ENCODE measurements at places on chromosomes 2 and 18.

DNA sequence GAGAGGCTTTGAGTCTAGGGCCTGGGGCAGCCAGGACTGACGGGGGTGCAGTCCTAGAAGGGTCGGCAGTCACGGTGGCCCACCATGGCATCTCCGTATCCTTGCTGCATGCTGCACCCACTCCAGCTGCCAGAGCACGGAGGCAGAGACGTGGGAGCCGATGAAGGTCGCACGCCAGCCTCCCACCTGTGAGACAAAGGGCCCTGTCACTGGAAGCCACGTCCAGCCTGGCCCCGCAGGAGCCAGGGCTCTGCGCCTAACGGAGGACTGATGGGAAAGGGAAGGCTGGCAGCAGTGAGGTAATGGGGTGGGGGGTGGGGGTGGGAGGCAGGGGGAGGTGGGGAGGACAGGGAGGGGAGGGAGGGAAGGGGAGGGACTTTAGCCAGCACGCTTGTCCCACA, 21.9 kb downstream of the ITM2C start:
- no peak for DNase-seq

- DNase-seq: no peak
These were observed 25.1 kb upstream of the KLHL29 start for GRCh38 chr2:23359631-23360567.

DNA sequence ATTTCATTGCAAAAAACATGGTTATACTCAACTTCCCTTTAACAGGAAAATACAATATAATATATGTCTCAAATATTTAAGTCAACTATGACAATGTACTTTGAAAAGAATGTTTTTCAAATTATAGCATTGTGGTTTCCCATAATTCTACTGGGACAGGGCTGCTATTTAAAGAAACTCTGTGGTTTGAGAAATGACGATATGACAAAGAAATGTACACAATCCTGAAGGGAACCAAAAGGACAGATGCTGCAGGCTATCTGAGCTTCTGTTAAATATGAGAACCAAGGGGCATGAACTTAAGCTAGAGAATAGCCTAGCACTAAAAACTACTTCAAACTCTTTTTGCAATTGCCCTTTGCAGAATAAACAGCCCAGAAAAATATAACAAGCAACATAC, 415.9 kb downstream of the GRB14 start:
- no peak for DNase-seq

DNA sequence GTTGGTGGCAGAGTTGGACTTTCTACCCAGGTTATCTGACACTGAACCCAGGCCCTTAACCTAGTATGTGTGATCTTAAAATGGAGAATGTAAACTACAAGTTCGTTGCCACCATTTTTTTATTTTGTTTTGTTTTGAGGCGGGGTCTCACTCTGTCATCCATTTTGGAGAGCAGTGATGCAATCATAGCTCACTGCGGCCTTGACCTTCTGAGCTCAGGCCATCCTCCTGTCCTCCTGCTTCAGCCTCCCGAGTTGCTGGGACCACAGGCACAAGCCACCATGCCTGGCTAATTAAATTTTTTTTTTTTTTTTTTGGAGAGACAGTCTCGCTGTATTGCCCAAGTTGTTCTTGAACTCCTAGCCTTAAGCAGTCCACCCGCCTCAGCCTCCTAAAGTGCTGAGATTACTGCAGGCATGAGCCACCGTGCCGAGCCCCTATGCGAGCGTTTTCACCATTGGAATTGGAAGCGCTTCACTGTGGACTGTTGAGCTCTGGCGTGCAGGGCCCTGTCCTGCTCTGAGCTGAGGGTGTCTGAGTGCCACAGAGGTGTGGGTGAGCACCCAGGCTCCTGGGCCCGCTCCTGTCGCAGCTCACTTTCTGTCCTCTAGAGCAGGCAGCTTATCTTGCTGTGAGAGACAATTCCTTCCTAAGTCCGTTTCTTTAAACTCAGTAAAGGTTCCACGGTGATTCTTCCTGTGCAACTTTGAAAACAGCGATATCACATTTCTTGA, 186.9 kb downstream of the LDLRAD4 start:
- no peak for DNase-seq

DNA sequence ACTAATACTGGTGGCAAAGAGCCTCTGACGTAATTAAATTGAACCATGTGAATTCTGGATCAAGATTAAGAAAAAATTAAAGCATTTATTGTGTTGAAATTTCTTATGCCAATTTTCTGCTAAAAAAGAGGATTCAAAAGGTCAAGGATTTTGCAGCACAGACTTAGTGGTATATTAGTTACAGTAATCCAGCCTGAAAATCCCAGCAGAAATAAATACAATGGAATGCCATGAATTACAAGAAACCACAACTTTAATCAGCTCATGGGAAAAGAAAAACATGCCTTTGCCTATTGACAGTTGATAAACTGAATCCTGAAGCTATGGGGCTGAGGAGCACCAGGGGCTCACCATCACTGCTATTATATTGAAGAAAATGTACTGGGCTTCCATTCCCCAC, 114.8 kb upstream of the SATB2 start:
- no peak for DNase-seq

- DNase-seq: no peak
These were observed 51.7 kb upstream of the OTX1 start for GRCh38 chr2:62998949-62999348.

GRCh38 chr2:12539776-12540562, 176.8 kb upstream of the TRIB2 start:
- no peak for DNase-seq

- no peak for DNase-seq
These were observed 47.7 kb upstream of the GBX2 start for GRCh38 chr2:236215761-236216333.

GRCh38 chr2:157876786-157877138, 632 bp upstream of the ACVR1 start:
- DNase-seq: no peak

DNA sequence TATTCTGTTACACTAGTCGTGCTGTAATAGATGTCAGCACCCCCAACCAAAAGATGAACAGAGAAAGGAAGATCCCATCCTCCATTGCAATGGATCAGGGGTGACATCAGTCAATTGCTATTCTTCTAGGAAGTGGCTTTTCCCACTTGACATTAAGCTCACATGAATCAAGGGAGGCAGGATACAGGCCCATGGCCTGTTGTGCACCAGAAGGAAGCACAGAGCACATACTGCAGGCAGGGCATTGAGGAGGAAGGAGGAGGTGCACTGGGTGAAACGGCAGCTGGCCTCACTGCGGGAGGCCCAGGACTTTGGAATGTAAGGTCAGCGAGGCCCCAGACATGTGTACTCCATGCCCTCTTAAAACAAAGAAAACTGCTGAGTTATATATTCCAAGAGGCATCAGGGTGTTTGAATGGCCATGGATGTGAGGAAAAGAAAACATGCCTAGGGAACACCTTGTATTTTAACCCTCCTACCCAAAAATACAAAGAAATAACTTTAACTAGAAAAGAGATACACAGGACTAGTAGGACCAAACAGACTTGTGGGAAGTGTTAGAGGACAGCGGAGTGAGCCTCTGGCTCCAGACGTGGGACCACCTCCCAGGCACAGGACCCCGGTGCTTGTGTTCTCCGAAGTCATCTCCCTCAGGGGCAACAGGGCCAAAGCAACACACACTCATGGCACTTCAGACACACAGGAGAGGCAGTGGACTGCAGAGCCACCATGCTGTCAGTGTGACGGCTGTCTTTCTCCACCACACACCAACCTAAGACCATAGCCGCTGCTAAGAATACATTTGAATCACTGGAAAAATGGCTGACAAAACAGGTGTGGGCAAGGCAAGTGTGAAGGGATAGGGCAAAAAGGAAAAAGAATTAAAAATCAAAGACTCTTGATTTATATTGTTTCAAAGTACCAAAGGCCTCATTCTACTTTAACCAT, 51.4 kb upstream of the RIOK3 start:
- DNase-seq: no peak

DNA sequence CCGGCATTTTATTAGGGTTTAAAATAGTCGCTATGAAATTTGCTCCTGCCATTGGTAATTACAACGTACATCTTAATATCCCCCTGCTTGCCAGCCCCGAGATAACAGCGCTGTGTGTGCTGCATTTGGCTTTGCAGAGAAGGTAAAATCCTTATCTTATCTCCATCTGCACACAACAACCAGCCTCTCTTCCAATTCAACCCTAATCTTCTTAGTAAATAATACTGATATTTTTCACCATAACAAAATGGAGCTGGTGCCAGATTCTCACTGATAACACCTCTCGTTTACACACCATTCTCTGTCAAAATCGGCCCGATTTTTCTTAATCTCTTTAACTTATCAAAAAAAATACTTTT, 61.4 kb upstream of the SIX3 start:
- no peak for DNase-seq

DNA sequence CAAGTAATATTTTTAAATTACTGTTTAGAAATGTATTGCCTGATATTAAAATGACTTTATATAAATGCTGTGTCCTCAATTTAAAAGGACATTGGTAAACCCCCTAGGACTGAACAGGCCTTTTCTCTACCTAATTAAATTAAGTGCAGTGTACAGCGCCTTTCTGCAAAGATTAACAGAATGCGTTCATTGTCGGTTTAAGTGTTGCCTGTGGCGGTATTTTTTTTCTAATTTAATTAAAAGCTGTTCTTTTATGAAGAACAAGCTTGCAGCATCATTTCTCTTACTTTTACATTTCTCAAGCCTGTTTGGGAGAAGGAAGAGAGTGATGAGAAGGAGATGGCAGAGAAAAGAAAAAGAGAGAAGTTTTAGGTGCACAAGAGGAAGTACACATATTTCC, 344.9 kb downstream of the CPS1 start:
- DNase-seq: no peak

GRCh38 chr2:100451092-100451491, 19.2 kb upstream of the NMS start:
- no peak for DNase-seq

DNA sequence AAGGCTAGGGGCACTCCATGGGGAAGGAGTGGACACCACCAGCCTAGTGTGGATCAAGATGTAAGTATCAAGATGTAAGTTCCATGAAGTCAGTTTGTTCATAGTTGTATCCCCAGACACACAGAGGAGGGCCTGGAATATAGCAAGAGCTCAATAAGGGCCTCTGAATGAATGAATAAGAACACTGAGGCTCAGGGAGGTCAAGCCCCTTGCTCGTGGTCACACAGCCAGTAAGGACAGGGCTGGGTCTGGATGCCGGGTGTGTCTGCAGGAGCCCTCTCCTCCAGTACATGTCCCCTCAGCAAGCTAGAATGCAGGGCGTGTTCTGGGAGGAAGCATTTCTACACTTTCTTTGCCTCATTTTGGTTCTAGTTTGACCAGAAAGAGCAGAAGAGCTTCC, 2.9 kb downstream of the RUFY4 start:
- no peak for DNase-seq

DNA sequence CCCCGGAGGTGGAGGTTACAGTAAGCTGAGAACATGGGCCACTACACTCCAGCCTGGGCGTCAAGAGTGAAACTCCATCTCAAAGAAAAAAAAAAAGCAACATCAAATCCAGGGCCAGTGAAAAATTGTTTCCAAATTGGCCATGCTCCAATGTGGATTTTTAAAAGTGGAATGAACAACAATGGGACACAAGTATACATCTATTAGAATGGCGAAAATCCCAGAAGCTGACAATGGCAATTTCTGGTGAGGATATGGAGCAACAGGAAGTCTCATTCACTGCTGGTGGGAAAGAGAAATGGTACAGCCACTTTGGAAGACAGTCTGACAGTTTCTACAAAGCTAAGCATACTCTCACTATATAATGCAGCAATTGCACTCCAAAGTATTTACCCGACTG, 161.4 kb downstream of the UXS1 start:
- no peak for DNase-seq

GRCh38 chr18:46414863-46415262, 242.2 kb downstream of the LOXHD1 start:
- no peak for DNase-seq

DNA sequence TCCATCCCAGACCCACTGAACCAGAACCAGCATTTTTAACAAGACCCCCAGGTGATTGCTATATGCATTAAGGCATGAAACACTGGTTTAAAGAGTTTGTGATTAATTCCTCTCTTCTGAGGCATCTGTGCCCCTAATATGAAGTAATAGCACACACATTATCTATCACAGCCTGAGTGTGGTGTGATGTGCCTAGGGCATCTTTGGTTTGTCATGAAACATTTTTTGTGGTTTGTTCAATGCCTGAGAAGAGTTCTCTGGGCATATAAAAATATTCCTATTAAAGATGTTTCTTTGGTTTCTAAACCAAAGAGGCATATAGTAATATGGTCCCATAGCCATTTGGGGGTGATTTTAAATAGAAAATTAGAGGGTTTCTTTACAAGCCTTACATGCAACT, 221.7 kb upstream of the SPOPL start:
- no peak for DNase-seq

GRCh38 chr2:36801088-36801487, 104.6 kb downstream of the VIT start:
- DNase-seq: no peak

DNA sequence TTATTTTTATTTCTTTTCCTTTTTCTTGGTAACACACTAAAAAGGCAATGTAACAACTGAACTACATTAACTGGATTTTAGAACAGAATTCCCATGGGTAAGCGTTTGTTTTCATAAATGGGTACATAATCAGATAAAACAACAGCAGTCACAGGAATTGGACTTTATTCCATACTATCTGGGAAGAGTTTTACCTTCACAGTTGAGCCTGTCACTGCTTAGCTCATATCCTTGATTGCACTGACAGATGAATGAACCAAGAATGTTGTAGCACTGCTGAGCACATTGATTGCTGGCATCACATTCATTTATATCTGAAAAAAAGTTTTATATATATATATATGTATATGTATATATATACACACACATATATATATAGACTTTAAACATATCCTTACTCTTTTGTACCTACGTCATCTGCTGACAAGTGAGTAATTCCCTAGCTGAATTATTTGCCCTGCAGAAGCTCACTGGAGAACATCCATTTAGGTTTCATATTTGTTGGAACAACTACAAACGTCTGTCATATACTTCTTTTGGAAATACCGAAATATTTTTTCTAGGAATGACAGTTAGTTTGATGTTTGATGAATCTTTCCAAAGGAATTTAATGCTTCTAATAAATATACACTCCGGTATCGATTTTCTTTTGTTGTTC, 47.0 kb downstream of the EFEMP1 start:
- no peak for DNase-seq

GRCh38 chr2:232315049-232315922, 63.3 kb upstream of the ALPP start:
- peak; percentile 41 for DNase-seq

DNA sequence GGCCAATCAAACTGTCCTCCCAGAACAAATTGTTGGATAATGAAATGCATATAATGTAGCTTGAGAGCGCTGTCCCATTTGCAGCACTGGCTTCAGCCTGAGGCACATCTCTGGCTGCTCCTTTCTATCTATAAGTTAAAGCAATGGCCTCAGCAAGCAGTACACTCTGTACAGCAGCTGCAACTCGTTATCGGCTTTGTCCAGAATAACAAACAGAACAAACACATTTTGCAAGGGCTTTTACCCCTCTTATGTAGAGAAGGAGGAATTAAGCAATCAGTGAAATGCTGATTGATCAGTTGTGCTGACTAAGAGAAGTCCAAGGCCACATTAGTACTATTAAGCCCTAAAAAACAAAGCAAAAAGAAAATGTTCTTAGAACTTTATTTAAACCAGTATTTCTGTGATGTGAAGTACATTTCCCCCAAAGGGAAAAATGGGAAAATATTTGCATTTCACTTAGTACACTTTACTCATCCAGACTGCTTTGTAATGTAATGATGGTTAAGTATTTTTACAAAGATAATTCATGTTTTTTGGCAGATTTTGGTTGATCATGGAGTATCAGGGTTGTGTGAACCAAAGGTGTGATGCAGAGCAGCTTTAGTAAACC, 15.0 kb upstream of the CPS1 start:
- no peak for DNase-seq

Data from esophagus squamous epithelium (tissue), 5 donors.